ENCODE measurements at places on chromosomes 3 and 15.
A peak's percentile ranks its signal among the peaks of the same experiment; 100 is the strongest.

DNA sequence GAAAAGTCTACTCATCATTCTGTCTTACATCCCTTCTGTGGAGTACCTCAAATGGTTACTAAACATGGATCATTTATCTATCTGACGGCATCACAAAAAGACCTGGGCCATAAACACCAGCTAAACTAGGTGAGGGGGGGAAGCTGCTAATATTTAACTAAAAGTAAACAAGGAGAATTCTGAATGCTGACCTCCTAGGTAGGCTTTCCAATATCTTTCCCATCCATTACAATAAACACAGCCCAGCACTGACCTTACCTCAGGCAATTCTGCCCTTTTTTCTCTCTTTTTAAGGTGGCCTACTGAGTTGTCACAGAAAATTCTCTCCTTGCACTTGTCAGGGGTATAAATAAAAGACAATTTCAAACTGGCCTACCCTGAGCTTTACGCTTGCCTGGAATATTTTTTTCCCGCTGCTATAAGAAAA lies 33.1 kb downstream of the USF3 start:
- no peak for DNase-seq

- no peak for DNase-seq
Observed at GRCh38 chr3:53169045-53169831, 8.2 kb downstream of the PRKCD start.

- DNase-seq, result peak; percentile 0
Observed at GRCh38 chr15:63466378-63467192, 37.8 kb upstream of the USP3 start.

DNA sequence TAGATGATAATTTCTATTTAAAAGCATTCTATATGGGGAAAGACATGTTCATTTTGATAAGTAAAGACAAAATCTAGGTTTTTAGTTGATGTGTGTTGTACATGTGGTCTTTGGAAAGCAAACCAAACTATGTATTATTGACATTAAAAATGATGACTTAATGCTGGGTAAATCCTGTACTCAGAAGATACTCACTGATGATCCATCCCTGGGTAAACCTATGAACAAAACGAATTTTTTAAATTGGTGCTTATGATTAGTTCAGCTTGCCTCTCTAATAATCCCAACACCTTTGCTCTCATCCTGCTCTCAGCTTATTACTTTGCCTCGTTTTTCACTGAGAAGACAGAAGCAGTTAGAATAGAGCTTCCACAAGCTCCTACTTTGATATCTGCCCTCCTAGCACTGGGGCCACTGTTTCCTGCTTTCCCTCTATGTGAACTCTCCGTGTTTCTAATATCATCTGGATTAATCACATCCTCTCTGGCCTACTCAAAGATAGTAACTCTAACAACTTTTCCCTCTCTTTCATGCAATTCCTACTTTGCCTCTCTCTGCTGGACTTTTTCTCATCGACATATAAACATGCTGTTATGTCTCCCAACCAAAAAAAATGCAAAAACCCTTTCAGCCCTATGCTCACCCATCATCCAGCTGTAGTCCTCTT lies 29.3 kb downstream of the RARRES1 start:
- DNase-seq, result no peak

DNA sequence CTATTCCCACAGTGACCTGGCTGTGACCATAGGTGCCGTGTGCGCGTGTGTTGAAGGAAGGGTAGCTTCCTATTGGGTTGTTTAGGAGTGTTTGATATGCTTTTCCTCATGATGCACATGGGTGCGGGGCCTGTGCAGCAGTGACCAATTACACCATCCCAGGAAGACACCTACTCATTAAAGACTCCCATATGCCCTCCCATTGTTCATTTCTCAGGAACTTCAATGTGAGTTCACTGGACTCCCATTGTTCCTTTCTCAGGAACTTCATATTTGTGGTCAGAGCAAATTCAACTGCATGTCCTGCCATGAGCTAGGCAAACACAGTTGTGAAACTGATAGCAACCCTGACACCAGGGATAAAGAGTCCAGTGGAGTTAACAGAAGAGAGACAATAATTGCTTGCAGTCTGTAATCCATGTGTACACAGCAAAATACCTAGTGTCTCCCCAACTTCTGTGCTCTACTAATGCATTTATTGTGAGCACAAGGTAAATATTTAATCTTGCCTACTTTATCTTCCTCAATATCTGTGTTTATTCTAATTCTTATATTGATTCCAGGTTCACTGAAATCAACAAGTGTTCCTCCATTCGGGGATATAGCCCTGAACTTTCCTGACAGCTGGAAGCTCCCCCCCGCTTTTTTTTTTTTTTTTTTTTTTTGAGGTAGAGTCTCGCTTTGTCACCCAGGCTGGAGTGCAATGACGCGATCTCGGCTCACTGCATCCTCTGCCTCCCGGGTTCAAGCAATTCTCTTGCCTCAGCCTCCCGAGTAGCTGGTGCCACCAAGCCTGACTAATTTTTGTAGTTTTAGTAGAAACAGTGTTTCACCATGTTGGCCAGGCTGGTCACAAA lies 57.5 kb upstream of the GCNT3 start:
- DNase-seq, result no peak

- DNase-seq, result no peak
Observed at GRCh38 chr3:113240841-113241240, 29.5 kb downstream of the BOC start.

DNA sequence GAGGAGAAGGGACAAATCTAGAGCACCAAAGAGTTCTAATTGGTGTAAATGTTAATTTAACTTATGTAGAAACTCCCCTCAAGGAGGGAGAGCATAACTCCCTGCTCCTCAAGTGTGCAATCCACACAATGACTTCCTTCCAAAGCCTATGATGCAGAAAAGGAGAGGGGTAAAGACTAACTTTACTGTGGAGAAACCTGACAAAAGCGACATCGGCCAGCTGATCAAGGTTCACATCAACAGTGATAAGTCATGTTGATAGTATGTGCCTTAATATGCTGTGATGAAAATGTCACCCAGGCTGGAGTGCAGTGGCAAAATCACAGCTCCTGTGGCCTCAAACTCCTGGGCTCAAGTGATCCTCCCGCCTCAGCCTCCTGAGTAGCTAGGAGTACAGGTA lies 76.5 kb downstream of the TFDP2 start:
- no peak for DNase-seq

DNA sequence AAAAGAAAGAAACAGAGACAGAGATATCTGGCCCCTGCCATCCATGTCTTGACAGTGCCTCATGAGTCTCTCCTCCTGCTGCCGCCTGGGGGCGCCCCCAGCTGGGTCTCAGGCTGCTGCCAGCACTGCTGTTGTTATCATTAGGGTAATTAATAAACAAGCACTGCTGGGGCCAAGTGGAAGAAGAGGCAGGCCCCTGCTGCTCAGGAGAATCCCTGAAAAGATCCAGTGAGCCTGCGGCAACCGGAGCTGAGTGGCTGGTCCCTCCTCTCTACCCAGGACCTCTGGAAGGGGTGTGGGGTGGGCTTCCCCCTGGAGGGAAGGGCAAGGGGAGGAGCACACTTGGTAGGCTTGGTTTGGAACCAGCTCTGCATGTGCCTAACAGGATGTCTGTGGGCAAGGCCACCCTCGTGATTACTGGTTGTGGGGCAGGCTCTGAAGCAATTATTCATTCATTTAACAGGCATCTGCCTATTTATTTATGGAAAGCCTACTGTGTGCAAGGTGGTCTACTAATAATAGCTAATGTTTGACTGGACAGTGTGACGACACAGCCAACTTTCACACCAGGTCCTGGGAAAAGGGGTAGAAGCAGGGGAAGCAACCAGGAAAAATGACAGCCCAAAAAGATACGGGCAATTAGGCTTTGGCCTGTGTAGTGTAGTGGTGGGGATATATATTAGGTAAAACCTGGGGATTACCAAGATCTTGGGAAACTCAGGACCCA lies 1.2 kb upstream of the TYRO3 start:
- peak; percentile 44 for DNase-seq

Data from cerebellar nuclear complex (tissue), 1 donor.